NCI-H187 (cell line): ENCODE measurements at places on chromosomes 4 and X.

DNA sequence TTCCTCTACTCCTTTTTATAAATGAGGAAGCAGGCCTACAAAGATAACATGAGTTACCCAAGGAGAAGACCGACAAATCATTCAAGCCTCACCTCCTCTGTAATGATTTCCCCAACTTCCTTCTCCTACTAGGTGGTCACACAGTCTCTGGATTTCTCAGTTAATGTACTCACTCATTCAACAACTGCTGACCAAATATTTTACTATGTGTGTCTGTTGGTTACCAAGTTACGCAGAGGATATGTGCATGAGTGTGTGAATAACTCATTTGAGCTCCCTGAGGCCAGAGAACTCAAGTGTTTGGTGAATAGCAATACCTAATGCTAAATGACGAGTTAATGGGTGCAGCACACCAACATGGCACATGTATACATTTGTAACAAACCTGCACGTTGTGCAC is 10.4 kb downstream of the CASK start:
- DNase-seq: no peak

GRCh38 chrX:78024349-78025059 is 55.1 kb upstream of the PGAM4 start:
- no peak for DNase-seq

DNA sequence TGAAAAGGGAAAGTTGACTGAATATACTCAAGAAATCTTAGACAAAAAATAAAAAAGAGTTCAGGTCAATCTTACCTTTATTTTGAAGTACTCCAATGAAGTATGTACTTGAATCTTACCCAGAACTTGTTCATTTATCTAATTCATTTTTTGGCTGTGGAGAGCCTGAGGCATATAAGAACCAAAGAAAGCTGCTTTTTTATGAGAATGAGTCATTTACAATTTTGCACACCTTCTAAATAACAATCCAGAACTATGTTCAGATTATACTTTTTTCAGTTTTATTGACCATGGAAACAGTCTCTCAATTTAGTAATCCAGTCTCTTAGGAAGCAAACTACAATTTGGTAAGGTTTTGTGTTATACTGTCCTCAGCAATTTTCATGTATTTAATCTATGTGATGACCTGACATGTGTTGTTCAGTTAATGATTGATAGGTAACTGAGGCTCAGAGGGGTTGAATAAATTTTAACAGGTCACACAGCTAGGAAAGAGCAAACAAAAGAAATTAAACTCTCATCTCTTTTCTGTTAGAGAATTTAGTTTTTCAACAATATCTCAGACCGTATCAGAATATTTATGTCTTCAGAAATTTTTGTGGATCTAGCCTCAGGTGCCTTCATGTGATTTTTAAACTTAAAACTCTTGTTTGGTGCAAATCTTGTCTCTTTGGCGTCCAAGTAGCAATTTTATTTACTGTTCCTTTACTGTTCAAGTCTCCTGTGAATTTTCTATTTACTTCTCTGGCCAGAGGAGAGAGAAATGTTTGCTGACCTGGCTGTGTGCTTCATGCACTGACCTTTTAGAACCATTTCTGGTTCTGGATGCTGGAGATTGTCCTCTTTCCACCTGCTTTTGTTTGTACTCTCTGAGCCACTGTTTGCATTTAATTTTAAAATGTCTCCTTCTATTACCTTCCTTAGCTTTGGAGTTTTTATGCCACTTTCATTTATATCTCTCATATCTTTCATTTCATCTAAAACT is 1453.4 kb downstream of the STIM2 start:
- DNase-seq: no peak

- DNase-seq: no peak
Observed at GRCh38 chr4:7020856-7021255, 22.3 kb upstream of the TADA2B start.

- no peak for DNase-seq
Observed at GRCh38 chr4:37446016-37446415, 201.5 kb downstream of the NWD2 start.

DNA sequence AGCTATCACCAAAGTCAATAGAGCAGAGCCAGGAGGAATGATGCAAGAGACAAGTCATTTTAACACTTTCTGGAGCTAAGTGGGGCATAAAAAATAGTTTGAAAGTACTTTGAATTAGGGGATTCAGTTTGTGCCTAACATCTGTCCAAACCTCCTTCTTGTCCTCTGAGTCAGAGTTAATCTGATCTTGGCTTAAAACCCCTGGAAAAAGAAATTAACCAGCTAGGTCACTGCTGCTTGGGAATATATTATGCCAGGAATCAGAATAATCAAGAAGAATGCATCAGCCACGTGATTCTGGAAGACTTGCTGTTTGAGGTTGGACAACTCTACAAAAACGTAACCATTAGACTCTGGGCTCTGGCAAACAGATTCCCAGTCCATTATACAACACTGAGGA is 45.3 kb upstream of the EDA2R start:
- DNase-seq: no peak

DNA sequence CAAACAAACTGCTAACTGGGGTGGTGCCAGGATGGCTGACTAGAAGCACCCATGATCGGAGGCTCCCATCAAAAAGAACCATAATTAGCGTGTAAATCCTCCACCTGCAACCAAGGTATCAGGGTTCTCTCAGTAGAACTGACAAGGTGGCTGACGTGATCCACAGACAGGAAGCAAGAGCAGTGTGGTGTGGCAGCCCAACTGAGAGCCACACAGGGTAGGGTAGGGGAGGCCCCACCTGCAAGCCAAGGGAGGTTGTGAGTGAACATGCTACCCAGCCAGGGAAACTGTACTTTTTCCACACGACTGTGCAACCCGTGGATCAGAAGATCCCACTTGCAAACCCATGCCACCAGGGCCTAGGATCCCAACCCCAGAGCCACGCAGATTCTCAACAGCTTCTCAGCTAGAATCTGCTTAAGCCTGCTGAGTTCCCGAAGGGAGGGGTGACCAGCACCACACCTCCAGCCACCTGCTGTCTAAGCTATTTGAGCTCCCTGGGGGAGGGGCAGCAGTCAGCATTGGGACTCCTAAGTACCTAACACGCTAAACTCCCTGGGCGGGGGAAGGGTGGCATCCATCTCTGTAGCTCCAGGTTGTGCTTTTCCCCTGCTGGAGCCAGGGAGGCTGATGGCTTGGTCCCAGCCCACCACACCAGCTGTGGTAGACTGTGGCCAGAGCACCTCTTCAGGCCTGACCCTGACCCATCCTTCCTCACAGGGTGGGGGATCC is 425.1 kb downstream of the GPM6A start:
- no peak for DNase-seq

- DNase-seq: no peak
Observed at GRCh38 chrX:30620980-30621618, 32.1 kb upstream of the GK start.

DNA sequence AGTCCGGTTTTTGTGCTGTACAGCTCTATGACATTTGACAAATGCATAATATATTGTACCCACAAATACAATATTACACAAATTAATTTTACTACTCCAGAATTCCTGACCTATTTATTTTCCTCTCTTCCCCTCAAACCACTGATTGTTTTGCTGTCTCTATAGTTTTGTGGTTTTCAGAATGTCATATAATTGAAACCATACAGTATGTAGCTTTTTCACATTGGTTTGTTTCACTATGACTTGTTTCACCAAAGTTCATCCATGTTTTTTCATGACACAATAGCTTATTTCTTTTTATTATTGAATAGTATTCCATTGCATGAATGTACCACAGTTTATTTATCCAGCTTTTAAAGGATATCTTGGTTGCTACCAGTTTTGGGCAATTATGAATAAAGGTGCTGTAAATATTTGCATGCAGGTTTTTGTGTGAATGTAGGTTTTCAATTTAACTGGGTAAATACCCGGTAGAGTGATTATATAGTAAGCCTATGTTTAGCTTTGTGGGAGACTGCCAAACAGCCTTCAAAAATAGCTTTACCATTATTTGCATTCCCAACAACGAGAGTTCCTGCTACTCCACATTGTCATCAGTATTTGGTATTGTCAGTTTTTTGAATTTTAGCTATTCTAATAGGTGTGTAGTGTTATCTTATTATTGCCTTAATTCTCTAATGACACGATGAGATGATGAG is 25.9 kb downstream of the RNF175 start:
- no peak for DNase-seq

- DNase-seq: no peak
Observed at GRCh38 chrX:119094819-119095218, 22.0 kb downstream of the CT47C1 start.

- no peak for DNase-seq
Observed at GRCh38 chr4:48739560-48740019, 40.5 kb downstream of the FRYL start.

DNA sequence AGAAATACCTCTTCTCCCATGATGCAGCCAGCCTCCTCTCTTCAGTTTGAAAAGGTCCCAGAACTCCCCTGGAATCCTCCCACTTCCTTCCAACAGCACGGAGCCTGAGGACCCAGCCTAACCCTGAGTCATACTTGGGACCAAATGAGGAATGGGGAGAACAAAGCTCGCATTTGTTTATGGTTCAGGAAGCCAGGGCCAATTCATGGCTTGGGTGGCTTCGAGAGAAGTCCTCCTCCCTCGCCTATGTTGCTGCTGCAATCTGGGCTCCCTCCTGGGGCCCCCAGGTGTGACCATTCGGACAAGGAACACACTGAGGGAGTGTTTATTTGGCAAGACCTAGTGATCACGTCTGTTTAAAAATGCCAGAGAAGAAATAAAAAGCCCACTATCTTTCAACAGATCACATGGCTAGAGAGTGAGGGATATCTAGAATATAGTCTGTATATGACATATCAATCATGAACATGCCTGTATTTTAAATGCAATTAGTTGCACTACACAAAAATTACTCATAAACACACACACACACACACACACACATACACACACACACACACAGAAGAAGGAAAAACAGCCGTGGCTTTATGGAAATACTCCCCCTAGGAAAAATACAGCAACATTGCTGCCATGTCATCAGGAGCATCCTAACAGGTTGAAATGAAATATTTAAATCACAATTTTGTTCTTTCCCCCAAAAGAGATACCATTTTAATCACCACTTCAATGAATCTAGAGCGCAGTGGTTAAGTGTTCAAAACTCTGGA is 155.7 kb upstream of the MAP3K15 start:
- DNase-seq: no peak

GRCh38 chr4:1203026-1203616 is 30.7 kb upstream of the SPON2 start:
- no peak for DNase-seq

- no peak for DNase-seq
Observed at GRCh38 chr4:54400188-54400587, 171.1 kb downstream of the PDGFRA start.

DNA sequence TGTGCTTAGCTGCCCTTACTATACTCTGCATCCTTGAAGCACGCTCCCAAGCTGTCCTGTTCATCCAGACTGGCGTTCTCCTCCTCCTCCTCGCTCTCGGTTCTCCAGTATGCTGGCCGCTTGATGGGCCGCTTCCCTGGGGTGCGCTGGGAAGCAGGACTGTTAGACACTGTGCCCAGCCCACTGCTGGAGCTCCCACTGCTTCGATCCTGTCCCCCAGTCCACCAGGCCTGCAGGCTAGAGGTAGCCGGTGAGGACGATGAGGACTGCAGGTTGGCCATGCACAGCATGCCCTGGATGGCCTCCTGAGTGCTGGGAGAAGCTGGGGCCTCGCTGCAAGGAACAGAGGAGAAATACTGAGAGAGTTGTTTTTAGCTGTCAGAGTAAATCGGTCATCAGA is 59.4 kb downstream of the PHF8 start:
- no peak for DNase-seq

DNA sequence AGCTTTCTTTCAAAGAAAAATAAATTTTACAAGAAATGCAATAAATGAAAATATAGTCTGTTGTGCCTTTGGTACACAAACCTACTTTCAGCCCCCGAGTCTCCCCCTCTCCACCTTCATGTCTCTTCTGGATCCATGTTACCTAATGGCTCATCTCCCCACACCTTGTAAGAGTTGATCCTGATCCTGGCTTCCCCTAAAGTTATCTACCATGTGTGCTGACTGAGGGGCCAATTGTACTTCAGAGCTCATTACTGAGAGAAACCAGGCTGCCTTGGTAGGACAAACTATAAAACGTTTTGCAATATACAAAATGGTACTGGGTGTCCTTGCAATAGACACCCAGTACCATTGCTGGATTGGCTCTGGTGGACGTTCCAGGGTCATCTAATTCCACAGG is 11.8 kb downstream of the PALLD start:
- no peak for DNase-seq

DNA sequence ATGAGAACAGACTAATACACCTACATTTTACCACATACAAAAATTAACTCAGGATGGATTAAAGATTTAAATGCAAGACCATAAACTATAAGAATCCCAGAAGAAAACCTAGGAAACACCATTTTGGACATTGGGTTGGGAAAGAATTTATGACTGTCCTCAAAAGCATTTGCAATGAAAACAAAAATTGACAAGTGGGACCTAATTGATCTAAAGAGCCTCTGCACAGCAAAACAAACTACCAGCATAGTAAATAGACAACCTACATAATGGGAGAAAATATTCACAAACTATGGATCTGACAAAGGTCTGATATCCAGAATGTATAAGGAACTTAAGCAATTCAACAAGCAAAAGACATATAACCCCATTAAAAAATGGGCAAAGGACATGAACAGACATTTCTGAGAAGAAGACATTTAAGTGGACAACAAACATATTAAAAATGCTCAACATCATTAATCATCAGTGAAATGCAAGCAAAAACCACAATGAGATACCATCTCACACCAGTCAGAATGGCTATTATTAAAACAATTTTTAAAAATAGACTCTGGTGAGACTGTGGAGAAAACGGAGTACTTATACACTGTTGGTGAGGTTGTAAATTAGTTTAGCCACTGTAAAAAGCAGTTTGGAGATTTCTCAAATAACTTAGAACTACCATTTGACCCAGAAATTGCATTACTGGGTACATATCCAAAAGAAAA is 221.7 kb upstream of the DIPK2B start:
- no peak for DNase-seq

DNA sequence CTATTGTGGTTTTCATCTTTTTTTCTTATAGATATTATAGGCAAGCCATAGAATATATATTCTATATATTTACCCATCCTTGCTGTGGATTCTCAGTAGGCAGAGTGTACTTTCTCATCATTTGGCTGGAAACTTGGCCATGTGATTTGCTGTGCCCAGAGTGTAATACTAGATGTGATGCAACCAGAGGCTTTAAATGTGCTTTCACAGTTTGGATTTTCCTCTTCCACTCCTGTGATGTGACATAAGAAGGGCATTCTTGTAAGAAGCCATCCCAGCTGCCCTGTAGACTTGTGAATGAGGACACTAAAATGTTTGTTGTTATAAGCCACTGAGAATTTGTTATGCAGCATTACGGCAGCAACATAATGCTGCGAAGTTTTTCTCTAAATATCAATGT is 10.4 kb upstream of the HPGDS start:
- no peak for DNase-seq

GRCh38 chr4:173362666-173363065 is 8.1 kb upstream of the SAP30 start:
- DNase-seq: no peak

GRCh38 chr4:80921441-80921840 is 109.1 kb upstream of the BMP3 start:
- DNase-seq: no peak

- no peak for DNase-seq
Observed at GRCh38 chrX:54785901-54786300, 12.2 kb downstream of the ITIH6 start.

- no peak for DNase-seq
Observed at GRCh38 chr4:147787204-147787603, 55.3 kb downstream of the ARHGAP10 start.
